Central memory CD8-positive, alpha-beta T cell (primary cell): ENCODE measurements at places on chromosomes 6 and 20.

DNA sequence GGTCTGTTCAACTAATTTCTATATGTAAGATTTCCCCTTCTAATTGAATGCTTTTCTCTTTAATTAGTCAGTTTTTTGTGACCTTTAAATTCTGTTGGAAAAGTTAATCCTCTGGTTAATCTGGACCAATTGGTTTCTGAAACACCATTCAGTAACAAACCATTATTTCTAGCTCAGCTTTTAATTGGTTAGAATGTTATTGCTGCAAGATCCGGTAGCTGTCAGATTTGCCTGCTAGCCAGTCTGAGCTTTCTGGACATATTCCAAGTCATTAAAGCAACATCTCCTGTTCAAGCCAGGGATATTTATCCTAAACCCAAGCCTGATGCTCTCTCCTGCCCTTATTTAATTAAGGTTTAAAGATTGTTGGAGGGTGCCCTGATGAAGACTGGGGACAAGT, 55.1 kb upstream of the FBXL4 start:
- no peak for DNase-seq

- DNase-seq, result no peak
Observed at GRCh38 chr6:27294409-27294808, 17.7 kb downstream of the POM121L2 start.

DNA sequence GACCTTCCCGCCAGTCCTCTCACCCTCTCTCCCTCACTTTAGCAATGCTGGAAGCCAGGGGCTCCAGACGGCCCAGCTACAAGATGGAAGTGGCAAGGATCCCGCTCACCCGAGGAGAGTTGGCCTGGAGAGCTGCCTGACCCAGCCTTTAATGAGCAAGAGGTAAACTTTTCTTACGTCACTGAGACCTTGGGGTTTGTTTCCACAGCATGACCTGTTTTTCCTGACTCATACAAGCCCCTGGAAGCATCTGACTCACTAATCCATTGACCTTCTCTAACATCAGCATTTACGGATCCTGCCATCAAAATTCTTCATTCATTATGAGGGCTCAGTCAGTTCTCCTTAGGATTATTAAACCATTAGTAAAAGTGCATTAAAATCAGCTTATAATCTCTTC, 120.4 kb downstream of the MYLK4 start:
- no peak for DNase-seq

DNA sequence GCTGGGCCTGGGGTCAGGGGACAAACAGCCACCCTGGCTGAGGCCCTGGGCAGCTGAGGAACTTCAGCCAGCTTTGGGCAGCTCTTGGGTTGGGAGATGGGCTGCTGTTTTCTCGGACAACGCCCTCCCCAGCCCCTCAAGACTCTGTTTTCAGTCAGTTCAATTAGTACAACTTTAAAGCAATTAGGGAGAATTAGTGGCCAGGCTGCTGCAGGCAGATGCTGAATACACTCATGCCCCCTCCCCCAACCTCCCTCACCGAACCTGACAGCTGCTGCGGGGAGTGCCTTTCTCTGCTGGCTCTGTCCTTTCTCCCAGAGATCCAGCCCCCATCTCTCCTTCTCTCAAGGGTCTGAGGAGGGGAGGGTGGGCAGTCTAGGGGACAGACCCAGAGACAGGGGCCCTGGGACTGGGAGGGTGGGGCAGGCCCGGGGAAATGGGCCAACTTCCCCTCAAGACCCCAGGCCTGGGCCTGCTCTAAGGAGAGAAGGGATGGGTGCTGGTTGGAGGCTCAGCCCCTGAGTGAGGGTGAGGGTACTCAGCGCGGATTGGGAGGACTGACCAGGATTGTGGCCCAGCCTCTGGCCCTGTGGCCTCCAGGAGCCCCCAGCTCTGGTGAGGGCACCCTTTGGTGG, 17.8 kb upstream of the MYT1 start:
- no peak for DNase-seq

DNA sequence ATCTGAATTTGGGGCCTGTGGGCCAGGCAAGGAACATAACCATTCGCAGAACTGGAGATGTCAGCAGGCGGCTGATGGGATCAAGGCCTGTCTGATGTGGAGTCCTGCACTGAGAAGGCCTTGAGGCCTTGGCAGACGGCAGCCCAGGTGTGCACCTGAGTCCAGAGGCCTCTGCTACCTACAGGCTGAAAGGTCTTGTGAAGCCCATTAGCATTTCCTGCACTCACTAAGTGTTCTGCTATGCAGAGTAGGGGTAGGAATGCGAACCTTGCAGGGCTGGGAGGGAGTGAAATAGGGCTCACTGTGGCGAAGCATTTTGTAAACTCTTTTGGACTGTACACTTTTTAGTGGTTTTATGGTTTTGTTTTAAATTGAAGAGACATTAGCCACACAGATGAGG, 48.3 kb upstream of the RNF24 start:
- DNase-seq, result no peak

DNA sequence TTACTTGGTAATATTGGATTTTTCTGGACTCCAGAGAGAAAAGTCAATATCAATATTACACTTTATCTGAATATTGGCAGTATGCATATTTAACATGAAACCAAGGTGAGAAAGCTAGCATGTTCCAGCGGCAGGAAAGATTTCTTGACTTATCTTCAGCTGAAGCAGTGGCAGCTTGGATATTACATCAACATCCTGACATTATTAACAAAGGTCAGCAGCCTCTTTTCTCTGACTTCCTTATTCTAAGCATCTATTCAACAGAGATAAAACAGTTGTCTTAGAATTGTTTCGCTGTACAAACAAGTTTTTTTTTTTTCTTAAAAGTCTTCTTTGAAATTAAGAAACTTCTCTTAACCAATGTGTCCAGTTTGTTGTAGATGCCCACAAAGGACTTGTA, 11.8 kb downstream of the DCBLD1 start:
- DNase-seq, result no peak

GRCh38 chr20:62711703-62712101, 3.1 kb downstream of the NTSR1 start:
- no peak for DNase-seq

- no peak for DNase-seq
Observed at GRCh38 chr6:123759472-123759871, 44.2 kb upstream of the NKAIN2 start.

DNA sequence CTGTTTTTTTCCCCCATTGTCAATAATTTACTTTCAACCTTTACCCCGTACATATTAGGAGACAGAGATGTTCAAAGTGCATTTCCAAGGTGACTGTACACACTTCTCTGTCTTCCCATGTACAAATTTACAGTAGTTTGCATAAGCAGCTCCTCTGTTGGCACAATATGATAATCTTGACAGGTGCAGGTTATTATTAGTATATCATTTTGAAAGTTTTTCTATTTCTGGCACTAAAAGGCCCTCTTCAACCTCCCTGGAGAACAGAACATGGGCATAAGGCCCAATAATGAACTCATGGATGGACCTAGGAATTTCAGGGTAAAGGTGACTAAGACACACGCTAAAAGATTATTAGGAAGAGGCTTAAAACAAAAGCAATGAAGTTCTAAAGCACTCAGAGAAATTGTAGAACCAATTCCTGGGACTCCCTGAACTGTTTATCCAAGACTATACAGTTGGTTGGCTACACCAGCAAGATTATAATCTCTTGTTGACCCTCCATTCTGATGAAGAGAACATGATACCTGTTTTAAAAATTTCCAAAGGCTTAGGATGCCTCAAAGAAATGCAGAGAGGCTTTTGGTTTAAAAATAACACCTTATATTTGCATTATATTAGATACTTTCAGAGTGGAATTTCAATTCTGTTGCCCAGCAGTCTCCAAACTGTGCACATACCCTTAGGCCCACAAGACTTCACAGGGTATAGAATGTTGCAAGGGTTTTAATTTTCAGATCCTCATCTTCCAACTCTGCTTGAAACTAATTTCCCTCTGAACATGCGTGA, 1.1 kb downstream of the AIG1 start:
- DNase-seq, result no peak

DNA sequence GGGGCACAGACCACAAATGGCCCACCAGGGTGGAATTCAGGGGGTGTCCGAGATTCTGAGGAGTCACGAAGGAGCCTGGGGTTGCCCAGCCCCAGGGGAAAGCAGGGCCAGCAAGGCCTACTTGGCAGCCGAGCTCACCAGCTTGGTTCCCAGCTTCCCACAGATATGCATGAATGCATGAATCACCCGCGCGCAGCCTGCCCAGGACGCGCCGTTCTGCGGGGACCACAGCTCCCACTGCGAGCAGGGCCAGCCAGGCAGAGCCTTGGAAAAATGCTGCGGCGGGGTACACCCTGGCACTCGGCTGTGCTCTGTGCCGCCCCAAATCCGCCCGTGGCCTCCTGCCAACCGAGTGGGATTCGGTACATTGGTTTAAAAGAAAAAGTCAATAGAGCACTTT, 211.0 kb downstream of the NFATC2 start:
- no peak for DNase-seq

DNA sequence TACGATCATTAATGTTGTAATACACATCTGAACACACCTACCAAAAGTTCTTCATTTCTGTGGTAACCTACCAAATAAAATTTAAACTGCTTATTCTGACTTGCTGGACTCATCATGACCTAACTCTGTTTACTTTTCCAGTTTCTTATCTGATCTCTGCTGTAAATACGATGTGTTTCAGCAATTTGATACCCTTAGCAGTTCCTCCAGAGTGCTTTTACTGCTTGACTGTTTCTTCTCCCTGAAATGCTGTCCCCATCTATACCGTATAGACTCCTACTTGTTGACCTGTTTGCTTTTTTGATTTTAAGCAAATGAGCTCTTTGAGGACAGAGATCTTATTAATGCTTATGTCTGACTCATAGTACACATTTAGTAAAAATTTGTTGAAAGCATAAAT, 119.5 kb downstream of the SCAF8 start:
- DNase-seq, result no peak

DNA sequence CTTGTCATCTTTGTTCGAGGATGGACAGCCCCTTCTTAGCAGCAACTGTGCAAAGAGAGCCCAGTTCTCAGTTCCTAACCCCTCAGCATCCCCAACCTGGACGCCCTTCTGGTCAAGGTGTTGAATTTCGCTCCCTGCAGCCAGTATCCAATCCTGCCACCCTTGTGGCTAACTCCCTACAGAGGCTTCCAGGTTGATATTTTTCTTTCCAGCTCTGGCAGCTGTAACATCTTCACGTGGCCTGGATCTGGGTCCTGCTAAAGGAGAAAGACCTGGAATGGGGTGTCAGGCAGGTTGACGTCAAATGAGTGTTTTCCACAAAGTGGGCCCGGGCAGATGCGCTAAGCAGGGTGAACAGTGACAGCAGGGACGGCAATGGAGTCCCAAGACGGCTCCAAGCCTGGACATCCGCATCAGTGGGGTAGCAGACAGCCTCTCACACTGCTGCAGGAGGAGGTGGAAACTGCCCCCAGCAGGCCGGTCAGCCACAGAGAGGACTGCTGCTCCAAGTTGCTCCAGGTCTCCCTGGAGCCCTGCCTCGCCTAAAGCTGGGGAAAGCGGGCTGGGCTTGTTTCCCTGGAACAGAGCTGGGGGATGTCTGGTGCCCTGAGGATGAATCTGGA, 1.0 kb upstream of the YTHDF1 start:
- no peak for DNase-seq

- DNase-seq, result peak; percentile 70
Observed at GRCh38 chr6:143427109-143427817, 23.2 kb downstream of the ADAT2 start.

GRCh38 chr6:88920088-88920487, 43.3 kb downstream of the RNGTT start:
- DNase-seq, result no peak

- DNase-seq, result no peak
Observed at GRCh38 chr6:25369433-25370177, 90.4 kb downstream of the CARMIL1 start.
